ENCODE measurements at places on chromosomes 3 and 15.

DNA sequence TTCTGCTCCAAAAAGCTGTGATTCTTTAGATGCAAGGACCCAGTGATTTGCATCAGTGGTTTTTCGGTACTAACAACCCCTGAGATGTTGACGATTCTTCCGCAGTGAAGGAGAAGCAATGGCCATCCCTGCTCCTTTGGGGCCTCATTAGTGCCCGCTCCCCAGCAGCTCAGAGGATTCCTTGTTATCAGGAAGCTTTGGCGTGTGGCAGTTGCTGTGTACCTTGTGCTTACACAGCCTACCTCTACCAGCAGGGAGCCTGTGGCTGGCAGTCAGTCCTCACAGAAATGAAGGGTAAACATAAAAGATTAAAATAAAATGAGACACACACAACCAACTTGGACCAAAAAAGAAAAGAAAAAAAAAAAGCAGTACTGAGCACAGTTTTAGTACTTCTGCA lies 55.2 kb downstream of the CNTN3 start:
- no peak for DNase-seq

DNA sequence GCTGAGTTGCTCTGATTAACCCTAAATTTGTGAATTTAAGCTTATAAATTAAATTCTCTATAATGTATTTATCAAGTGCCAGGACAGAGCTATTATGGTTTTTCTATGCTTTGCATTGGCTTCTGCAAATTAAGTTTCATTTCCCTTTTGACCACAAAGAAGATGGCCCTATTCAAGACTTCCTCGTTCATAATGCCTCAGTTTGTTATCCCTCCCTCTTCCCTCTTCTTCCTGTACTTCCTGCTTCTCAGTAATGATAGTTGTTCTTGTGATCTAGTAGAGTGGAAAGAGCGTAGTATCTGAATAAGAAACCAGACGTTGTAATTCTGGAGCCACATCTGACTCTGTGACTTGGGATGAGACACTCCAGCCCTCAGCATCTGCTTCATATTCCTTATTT lies 118.7 kb downstream of the CACNA1D start:
- DNase-seq, result no peak

DNA sequence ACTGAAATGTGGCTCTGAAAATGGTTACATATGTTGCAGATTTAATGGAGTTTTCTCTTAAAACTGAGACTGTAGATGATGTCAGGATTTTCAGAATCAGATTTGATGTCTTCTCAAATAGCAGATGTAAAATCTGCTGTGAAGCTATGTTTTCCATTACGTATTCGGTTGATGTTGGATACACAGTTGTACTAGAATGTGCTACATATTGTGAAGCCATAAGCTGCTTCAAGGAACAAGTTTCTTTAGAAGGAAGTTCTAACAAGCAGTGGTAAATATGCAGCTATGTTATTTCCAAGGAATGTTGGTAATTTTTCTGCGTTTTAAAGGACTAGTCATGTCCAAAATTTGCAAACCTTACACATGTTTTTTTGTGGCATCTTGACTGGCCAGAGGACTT lies 197.7 kb downstream of the RBMS3 start:
- DNase-seq, result no peak

- DNase-seq, result no peak
Observed at GRCh38 chr3:15579051-15579450, 22.3 kb downstream of the HACL1 start.

DNA sequence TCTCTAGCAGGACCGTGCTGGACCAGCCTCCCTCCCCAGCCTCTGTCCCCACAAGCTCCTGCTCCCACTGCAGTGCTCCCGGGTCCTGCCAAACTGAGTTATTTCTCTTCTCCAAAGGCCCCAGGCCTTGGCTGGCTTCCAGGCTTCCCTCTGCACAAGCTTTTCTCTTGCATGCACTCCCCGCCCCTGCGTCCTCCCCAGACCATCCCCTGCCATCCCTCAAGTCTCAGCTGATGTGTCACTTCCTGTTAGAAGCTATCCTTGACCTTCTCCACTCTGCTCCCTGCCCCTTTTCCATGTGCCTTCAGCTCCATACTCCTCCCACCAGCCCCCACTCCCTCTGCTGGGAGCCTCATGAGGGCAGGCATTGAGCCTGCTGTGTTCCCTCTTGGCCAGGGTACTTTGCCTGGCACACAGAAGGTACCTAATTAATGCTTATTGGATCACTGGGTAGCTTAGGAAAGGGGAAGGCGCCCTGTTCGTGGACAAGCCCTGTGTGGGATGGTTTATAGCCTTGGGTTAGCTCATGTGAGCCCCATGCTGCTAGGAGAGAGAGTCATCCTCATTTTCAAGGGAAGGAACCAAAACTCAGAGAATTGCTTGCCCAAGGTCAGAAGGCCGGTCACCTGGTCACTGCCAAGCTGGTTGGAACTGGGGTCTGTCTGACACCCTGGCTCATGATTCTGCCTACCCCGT lies 56.4 kb downstream of the FEM1B start:
- no peak for DNase-seq

DNA sequence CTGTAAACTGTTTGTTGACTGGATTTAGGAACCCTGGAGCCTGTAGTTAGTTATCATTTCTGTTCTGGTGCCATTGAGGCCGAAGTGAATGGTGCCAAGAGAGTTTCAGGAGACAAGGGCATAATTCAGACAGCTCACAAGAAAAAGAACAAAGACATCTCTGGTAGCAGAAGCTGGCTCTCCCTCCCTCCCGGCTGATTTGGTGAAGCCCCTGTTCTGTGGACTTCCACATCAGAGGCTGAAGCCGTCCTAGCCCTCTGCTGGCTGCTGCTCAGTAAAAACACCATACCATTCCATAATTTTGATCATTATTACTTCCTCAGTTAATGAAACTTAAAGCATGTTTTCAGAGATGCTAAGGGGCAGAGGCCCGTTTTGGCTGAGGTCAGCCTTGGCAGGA lies 381.2 kb upstream of the WNT5A start:
- DNase-seq, result no peak

GRCh38 chr3:111923806-111924205 lies 55.0 kb upstream of the ABHD10 start:
- no peak for DNase-seq
